ENCODE measurements at places on chromosomes 3 and 15.

GRCh38 chr3:58151637-58152036, 59.1 kb downstream of the DNASE1L3 start:
- DNase-seq, result no peak

GRCh38 chr3:14548321-14548729, 8.2 kb upstream of the GRIP2 start:
- peak; percentile 67 for DNase-seq

DNA sequence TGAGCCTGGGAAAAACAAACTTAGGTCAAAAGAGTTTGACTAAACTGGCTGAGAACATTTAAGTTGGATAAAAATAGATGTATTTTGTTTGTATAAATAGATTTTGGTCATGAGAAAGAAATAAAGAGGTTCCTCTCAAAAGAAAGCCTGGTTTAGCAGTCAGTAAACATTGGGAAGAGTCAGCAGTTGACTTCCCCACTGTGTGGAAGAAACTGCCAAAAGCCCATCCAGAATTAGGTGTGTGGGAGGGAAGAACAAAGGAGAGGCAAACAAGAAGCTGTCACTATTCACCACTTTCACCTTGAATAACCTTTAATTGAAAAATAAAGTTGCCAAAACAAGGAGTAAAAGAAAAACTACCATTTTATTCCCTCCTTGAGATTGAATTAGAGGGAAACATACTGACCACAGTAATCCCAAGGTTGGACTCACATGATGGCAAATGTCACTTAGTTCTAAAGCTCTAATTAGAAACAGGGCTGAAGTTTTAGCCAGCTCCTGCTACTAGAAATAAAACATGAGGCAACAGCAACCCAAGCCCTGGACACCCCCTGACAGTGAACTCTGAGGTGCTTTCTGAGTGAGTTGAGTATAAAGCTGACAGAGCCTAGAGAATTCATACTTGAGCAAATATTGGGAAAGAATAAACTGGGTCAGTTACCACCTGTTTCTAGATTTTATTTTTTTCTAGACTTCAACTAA, 139.3 kb downstream of the SERPINI1 start:
- DNase-seq, result no peak

DNA sequence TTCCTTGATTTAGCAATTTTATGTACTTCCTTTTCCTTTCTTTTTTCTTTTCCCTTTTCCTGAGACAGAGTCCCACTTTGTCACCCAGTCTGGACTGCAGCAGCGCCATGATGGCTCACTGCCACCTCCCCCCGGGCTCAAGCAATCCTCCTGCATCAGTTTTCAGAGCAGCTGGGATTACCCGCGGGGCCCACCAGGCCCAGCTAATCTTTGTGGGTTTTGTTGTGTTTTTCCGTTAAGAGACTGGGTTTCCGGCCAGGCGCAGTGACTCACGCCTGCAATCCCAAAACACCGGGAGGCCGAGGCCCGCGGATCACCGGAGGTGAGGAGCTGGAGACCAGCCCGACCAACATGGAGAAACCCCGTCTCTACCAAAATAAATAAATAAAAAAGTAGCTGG, 17.7 kb downstream of the GOLGA8S start:
- no peak for DNase-seq

DNA sequence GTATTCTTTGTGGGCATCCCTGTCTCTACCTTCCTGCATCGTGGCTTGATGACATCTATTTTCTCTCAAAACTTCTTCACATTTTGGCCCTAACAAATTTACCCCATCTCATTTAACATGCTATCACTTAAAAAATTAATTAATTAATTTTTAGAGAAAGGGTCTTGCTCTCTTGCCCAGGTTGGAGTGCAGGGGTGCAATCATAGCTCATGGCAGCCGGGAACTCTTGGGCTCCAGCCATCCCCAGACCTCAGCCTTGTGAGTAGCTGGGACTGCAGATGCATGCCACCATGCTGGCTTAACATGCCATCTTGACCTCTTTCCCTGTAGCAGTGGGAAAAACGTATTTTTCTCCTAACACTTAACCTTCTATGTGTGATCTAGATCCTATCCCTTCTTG, 20.6 kb downstream of the IQGAP1 start:
- no peak for DNase-seq

GRCh38 chr3:69422751-69423150, 36.9 kb upstream of the FRMD4B start:
- DNase-seq, result no peak

- no peak for DNase-seq
These were observed 136.5 kb downstream of the MAP2K5 start for GRCh38 chr15:67678993-67679392.

DNA sequence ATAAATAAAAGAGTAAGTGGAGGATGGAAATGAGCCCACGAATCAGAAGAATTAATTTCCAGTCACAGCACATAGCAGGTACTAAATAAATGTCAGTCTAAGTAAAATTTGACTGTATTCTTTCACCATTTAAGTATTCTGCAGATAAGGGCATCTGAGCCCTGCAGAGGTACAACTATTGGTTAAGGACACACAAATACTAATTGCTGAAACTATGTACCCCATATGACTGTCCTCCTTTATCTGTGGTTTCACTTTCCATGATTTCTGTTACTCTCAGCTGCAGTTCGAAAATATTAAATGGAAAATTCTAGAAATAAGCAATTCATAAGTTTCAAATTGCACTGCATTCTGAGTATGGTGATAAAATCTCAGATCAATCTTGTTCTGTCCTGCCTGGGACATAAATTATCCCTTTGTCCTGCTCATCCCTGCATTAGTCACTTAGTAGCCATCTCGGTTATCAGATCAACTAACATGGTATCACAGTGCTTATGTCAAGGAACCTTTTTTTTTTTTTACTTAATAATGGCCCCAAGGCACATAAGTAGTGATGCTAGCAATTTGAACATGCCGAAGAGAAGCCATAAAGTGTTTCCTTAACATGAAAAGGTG, 95.1 kb downstream of the LSAMP start:
- DNase-seq, result no peak

DNA sequence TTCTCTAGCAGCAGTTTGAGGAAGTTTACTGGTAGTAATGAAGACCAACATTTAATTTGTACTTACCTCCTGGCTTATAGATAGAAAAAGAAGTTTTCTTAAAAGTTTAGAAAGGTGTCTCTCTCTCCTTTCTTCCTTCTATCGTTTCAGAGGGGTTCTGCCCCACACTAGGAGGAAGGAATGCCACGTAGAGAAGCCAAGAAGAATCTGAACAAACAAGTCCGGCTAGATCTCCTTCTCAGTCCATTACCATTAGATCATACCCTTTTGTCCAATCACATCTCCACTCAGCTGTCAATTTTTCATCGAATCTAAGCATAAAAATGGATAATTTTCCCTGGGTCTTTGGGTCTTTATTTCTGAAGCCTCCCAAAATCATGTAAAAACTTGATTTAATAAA, 1048.1 kb downstream of the SI start:
- no peak for DNase-seq

DNA sequence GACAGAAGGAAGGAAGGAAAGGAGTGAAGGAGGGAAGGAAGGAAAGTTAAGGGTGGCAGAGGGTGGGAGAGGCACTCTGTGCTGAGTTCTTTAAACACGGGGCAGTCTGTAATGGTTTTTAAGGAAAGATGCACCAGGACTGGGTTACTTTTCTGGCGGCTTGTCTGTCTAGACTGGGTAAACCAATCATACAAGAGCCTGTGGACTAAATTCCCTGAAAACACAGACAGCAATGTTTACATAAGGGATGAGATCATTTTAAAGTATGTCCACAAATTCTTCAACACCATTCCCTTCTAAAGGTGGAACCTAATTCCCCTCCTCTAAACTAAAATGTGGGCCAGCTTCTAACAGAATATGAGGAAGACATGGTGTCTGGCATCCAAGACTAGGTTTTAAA, 235.5 kb upstream of the IGF1R start:
- DNase-seq, result no peak

DNA sequence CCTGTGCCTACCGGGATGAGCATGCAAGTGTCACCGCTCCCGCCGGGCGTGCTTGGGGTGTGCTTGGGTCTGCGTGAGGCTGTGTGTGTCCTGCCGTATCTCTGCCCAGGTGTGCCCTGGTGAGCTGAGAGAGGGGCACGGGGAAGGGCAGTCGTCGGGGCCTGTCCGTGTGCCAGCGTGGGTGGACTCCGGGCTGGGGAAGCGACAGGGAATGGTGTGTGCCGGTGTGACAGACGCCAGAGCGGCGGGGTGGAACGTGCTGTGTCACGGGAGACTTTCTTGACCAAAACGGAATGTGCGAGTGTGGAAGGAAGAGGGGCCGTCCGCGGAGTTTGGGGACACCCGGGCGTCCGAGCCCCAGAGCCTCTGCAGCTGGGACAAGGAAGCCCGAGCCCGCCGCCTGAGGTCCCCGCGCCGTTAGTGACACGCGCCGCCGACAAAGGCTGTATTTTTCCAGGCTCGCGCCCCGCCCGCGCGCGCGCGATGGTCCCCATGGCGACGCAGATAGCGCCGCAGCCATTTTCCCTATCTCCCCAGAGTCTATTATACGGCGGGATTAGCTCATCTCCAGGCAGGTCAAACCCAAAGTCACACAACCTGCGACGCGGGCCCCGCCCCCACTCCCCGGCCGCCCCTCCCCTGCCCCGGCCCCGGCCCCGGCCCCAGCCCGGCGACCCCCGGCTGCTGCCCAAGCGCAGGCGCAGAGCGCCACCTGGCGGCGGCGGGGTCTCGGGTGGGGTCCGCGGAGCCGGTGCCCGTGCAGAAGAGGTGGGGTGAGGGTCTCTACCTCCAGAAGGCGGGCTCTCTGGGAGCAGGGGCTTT, 4.5 kb upstream of the GATA2 start:
- DNase-seq, result peak; percentile 41

- DNase-seq, result no peak
These were observed 25.2 kb downstream of the CGNL1 start for GRCh38 chr15:57401546-57401945.

DNA sequence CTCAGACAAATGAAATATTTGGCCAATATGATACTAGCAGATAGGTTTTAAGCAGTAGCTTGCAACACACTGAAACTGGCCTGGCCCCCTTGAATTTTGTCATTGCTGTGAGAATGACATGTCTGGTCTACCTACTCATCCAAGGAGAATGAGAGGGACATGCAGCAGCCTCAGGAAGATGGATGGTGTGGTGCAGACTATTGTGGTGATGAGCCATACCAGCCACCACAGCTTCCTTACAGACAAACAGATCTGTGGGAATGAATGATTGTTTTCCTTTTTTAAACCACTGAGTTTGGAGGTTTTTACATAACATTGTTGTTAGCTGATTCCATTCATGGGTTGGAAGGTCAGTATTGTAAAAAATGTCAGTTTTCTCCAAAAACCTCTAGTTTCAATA, 133.7 kb upstream of the POU1F1 start:
- DNase-seq, result no peak

DNA sequence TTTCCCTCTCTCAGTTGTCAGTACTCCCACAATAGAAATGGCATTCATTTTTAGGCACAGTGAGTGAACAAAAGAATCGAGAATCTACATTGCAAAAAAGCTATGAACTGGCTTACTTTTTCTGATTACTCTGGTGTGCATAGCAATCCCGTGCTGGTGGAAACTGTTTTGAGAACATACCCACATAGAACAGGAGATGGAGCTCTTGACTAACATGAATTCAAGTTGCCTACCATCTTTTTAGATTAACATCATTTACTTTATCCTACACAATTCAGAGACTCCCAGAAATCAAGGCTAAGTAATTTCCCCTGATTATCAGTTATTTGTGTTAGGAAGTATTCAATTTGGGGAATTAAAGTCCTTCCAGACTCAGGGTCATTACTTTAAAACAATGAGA, 326.6 kb downstream of the ARPP21 start:
- peak; percentile 7 for DNase-seq

GRCh38 chr15:80240276-80240675, 11.7 kb downstream of the CTXND1 start:
- DNase-seq, result no peak
